Stimulated activated CD4-positive, alpha-beta T cell treated with anti-CD3 and anti-CD28 coated beads, Interleukin-1b, Interleukin-23, amount 100 ng/mL, for 1 hour (primary cell): ENCODE measurements at places on chromosomes 4 and X.

GRCh38 chr4:94722748-94723147, 35.0 kb upstream of the BMPR1B start:
- no peak for DNase-seq

GRCh38 chrX:49192722-49193328, 6.7 kb upstream of the PRICKLE3 start:
- no peak for DNase-seq

DNA sequence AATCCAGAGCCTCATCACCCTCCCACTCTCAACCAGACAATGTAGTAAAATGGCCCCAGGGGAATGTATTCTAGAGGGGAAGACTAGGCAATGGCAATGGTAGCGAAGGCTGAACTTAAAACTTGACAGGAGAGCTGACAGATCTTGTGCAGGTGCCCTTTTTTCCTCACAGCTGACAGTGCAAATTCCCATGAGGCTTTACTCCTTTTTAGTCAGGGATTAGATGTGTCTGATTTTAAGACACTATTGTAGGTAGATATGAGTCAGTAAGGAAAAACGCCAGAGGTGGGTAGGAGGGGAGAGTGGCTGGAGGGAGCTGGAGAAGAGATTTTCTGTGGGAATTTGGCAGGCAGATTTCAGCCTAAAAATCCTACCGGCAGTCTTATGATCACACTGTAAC, 10.7 kb downstream of the CAPN6 start:
- DNase-seq, result no peak

- DNase-seq, result no peak
These were observed 21.6 kb downstream of the PCDH18 start for GRCh38 chr4:137510557-137511265.

DNA sequence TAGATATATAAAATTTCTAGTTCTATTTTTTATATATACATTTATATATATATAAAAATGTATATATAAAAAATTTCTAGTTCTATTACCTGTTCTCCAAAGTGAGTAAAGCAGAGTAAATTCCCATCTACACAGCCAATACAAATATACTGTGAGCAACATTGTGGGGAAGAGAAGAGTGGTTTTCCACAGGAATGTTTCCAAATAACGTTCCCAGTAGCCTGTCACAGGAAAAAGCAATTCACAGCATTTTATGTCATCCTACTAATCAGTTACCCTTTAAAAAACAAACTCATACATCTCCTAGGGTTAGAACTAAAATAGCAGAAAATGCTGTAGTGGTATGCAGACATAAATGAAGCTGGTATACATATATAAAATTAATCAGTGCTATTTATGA, 44.5 kb downstream of the AASDH start:
- DNase-seq, result no peak

GRCh38 chr4:3665360-3665891, 100.8 kb upstream of the ADRA2C start:
- DNase-seq, result no peak

DNA sequence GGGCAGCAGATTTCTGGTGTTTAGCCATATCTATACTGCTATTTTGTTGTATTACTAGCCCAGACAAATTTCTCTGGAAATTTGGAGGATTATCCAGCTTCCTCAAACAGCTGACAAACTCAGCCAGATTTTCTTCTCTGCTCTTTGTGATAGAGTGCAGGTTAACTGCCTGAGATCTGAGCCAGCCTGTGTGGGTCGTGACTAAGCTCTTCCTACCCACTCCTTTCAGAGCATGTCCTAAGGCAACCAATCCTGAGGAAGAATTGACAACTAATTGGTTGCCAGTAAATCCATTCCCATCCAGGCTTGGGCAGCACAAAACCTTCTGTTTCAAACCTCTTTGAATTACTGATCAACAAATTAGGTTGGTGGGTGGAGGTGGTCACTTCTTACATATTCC, 2.5 kb upstream of the GABRA2 start:
- DNase-seq, result no peak

GRCh38 chr4:105389167-105389566, 84.7 kb downstream of the PPA2 start:
- no peak for DNase-seq

DNA sequence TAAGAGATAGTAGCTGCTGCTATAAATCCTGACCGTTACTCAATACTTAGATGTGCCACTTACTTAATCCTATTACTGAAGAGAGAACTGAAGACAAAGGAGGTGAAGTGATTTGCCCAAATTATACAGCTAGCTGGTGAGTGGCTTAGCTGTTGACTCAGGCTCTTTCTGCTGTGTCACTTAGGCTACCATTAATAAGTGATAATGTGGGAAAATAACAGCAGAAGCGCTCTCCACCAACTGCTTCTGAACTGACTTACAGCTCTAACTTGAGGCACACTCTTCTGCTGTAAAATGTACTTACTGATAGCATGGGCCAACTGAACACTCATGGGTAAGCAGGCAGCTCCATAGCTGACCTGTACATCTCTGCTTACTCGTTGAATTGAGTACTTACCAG, 7.5 kb upstream of the KLHL5 start:
- DNase-seq, result no peak

DNA sequence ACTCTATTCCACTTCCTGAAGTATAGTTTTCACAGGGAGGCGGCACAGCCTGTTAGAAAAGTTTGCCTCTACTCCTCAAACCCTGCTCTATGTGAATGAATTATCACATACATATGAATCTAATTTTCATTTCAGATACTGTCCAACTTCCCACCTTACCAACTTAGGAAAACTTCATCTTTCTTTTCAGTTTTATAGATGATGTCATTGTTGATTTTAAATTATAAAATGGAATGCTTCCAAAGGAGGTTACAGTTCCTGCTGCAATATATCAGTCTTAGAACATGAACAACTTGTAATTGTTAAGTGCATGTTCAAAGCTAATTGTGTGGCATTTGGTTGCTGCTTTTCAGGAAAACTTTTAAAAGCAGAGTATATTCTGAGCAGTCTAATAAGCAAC, 92.4 kb downstream of the NEUROG2 start:
- DNase-seq, result no peak

DNA sequence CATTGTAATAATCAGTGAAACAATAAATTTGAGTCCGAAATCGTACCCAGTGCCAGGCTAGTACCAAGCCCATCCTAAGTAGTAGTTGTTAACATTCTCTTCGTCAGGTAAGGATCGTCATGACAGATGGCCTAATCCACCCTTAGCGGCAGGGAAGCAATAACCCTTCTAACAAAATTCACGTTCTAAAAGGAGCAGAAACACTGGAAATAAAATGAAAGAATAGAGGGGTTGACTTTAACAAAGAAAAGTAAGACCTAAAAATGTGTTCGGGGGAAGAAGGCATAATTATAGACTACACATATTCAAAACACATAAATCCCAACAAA, 142.7 kb downstream of the CPEB2 start:
- DNase-seq, result no peak

- DNase-seq, result no peak
These were observed 6.8 kb upstream of the OCIAD2 start for GRCh38 chr4:48913346-48913745.

DNA sequence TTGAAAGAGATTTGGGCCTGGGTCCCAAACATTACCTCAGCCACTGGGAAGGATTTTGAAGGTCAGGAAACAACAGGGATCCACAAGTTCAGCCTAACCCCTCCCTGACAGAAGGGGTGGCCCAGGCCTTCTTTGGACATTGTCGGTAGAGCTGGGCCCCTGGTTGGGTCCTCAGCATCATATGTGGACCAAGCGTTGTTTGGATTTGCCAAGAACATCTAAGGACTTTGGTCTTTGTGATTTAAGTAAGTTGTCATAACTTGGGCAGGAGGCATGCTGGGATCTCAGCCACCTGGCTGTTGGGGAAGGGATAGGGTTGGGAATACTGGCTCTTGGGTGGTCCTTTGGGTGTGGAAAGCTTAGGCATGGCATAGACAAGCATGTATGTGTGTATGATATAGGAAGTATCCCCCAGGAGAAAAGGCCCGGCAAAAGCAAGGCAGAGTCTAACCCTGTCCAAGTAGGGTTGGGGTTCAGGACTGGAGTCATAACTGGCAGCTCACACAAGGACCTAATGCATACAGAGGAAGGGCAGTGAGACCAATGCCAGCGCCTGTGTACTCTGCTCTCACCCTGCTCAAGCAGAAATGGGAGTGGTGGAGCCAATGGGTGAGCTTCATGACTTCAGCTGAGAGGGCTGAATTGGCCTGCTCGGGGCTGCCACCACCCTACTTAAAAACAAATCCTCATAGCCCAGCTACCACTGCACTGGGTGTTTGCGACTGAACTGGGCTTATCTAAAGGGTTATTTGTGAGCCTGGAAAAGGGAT, 102.8 kb downstream of the RTL5 start:
- DNase-seq, result no peak

DNA sequence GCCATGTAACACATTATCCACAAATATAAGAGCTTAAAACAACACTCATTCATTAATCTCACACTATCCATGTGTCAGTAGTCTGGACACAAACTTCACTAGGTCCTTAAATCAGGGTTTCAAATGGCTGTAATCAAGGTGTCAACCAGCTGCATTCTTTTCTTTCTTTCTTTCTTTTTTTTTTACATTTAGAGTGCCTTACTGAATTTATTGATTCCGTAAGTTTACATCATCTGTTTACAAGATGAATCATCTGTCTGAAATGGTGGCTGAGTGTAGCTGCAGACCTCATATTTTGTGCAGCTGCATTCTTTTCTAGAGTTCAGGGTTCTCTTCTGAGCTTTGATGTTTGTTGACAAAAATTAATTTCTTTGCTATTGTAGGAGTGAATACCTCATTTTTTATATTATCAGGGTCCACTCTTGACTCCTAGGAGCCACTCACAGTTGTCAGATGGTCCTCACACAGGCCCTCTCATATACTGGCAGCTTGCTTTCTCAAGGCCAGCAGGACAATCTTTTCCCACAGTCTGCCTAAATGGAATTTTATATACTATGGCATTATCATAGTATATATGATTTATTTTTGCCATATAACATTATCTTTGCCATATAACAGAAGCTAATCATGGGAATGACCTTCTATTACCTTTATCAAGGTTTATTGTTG, 37.8 kb downstream of the SPOCK3 start:
- no peak for DNase-seq

DNA sequence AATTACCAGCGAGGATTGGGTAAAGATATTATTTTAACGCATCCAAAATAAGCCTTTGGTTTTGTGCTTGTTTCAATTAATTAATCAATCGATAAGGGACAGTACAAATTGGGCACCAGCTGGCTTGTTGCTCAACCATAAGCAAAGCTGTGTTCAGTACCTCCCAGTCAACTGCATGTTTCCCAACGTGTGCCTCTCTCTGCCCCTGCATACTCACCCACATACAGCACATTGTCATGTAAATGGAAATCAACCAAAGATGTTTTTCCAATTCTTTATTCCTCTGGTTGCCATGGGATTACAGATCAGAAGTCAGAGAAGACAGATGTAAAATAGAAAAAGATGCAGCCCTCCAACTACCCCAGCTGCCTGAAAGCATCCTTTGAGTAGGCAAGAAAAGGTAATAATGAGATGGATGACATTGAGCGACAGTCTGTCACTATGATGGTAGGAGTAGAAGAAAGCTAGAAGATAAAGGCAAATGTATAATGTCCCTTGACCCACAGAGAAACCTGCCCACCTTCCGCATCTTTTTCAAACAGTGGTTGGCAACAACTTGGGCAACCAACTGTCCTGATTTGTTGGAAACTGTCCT, 92.7 kb upstream of the TSPAN7 start:
- DNase-seq, result no peak

DNA sequence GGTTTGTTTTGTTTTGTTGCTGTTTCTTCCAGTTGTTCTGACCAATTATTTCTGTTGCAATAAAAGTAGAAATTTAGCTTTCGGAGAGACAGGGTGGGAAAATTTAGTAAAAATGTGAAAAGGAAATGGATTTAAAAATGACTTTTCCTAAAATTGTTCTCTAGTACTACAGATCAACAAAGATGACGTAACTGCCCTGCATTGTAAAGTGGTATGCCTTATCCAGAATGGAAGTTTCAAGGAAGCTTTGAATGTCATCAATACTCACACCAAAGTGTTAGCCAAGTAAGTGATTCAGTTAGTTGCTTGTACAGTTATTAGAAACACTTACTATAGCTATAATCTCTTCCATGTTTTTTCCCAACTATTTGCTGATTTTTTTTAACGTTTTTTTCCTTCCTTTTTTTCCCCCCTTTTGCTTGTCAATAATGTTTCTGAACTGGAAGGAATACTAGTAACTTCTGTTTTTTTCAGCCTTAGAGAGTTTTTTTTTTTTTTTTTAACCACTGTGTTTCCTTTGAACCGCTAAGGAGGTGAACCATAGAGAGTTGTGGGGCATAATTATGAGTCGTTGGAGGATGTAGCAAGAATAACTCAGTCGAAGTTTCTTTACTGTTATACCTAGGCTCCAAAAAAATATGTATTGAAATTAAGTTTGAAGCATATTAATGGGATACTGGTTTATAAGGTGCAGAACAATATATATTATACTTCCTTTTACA, 2.2 kb downstream of the SRP72 start:
- DNase-seq, result no peak

DNA sequence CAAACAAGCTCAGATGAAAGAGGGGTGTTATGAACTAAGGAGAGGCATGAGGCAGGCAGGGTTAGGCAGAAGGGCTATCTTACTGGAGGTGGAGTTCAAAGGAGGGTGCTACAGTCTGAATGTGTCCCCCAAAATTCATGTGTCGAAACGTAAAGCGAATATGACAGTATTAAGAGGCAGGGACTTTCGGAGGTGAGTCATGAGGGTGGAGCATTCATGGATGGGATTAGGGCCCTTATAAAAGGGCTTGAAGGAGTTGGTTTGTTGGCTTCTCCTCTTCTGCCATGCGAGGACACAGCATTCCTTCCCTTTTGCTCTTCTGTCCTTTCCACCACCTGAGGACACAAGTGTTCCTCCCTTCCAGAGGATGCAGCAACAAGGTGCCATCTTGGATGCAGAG, 22.9 kb downstream of the APLN start:
- no peak for DNase-seq

DNA sequence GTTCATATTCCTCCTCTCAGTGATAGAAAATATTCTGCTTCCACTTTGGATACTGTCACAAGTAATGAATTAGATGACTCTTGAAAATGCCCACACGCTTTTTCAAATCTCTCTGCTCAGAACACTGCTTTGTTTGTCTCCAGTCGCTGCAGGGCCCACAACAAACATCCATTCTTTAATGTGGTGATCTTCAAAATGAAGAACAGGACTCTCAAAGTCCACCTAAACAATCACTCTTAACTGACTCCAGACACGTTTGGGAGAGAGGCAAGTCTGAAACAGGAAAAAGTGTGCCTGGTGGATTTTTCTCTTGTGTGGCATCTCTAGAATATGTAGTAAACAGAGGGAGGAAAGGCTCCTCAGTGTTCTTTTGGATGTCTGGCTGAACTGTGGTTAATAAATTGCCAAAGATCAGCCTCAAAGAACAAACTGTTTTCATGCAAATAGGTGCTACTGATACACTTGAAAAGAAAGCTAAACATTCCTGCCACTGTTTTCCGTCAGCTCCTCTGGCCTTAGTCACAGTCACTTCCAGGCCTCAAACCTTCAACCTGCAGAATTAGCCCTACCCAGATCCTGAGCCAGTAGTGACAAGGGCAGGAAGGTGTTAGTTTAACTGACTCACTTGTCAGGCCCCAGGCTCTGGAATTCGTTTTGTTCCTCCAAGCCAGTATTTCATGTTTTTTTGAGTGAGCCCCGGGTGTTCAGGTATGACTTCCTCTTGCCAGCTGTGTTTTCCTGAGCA, 259.6 kb upstream of the GPC4 start:
- no peak for DNase-seq
